Stimulated activated CD8-positive, alpha-beta memory T cell treated with anti-CD3 and anti-CD28 coated beads, Interleukin-15, amount 100 ng/mL, for 24 hours (primary cell): ENCODE measurements at places on chromosomes 7 and 10.

DNA sequence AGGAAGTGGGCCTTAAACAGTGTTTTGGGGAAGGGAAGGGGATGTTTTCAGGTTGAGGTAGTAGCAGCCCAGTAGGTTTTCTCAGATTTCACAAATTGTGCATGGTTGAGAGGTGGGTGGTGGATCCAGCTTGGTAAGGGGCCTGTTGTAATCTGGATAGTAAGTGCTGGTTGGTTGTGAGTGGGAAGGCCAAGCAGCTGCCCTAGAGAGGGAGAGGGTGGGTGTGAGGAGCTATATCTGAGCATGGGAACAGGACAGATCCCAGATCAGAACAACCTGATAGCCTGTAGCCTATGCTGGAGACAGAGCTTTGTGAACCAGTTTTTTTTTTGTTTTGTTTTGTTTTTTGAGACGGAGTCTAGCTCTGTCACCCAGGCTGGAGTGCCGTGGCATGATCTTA lies 53.9 kb upstream of the ZMIZ2 start:
- DNase-seq = no peak

DNA sequence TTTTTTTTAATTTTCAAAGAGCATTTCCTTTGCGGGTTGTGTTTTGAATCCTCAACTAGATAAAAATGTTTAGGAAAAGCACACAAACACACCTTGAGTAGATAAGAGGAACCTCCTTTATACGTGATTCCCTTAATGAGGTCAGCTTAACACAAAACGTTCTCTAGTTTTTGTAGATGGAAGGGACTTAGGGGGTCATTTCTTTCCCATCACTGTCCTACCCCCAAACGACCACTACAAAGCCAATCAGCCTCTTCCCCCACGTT lies 1.2 kb downstream of the SUV39H2 start:
- DNase-seq = no peak

DNA sequence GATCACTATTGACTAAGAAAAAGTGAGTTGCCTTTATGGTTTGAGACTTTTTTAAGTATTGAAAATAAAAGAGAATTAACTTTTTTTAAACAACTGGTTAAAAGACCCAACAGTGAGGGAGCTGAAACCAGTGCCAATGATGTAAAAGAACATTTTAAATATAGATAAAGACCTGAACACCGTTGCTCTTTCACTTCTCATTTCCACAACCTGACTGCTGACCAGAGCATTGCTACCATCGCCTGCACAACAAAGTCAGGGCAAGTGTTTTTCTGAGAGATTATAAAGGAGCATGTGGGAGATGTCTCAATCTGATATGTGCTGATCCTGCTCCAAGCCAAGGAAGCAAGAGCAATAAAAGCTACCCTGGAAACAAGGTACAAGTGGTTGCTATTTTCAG lies 34.7 kb downstream of the IMMP2L start:
- DNase-seq = no peak

DNA sequence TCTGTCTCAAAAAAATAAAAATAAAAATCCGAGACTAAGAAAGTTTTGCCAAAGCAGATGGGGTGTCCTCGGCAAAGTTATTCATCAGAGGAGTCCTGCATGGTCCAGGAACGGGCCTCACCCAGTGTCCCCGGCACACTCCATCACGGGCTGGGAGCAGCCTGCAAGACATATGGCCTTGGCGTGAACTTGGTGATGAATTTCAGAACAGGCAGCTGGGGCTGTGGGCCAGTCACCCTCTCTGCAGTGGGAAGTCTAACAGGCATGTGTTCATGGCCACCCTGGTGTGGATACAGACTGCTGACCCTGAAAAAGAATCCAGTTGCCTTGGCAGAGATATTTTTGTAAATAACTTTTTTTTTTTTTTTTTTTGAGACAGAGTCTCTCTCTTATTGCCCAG lies 34.7 kb downstream of the NPTX2 start:
- no peak for DNase-seq

DNA sequence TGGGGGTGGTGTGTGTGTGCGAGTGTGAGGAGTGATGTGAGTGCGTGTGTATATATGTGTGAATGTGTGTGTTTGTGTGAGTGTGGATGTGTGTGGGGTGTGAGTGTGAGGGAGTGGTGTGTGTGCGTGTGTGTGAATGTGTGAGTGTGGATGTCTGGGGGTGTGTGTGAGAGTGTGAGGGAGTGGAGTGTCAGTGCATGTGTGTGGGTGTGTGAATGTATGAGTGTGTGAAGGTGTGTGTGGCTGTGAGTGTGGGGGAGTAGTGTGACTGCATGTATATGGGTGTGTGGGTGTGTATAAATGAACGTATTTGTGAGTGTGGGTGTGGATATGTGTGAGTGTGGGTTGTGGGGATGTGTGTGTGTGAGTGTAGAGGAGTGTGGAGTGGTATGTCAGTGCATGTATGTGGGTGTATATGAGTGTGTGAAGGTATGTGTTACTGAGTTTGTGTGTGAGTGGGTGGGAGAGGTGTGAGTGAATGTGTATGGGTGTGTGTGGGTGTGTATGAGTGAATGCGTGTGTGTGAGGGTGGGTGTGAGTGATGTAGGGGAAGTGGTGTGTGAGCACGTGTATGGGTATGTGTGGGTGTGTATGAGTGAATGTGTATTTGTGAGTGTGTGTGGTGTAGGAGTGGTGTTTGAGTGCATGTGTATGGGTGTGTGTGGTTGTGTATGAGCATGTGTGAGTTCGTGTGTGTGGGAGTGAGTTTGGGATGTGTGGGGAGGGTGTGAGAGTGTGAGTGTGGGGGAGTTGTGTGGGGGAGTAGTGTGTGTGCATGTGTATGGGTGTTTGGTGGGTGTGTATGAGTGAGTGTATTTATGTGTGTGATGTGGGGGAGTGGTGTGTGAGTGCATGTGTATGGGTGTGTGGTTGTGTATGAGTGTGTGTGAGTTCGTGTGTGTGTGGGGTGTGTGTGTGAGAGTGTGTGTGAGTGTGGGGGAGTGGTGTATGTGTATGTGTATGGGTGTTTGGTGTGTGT lies 28.5 kb upstream of the NUB1 start:
- DNase-seq = no peak

DNA sequence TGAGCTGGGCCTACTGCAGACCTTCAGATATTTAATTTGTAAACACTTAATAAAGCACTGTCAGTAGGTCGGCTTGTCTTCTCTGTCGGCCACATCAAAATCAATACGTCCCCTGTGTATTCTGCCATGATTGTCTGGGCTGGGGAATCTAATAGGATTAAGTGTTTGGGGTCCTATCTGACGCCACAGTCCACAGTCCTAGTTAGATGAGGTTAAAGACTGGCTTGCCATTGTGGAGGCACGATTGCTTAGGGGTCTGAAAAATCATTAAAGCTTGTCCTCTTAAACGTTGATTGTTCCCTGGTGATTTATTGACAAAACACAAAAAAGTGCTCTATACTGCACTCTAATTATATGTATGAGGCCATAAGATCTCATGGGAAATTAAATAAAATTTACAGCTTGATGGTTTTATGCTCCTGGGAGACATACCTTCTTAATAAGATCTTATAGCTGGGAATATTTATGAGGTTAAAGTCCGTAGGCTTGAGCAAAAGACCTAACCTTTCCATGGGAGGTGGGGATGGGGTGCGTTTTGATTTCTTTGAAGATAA lies 650.3 kb upstream of the GALNT17 start:
- no peak for DNase-seq

DNA sequence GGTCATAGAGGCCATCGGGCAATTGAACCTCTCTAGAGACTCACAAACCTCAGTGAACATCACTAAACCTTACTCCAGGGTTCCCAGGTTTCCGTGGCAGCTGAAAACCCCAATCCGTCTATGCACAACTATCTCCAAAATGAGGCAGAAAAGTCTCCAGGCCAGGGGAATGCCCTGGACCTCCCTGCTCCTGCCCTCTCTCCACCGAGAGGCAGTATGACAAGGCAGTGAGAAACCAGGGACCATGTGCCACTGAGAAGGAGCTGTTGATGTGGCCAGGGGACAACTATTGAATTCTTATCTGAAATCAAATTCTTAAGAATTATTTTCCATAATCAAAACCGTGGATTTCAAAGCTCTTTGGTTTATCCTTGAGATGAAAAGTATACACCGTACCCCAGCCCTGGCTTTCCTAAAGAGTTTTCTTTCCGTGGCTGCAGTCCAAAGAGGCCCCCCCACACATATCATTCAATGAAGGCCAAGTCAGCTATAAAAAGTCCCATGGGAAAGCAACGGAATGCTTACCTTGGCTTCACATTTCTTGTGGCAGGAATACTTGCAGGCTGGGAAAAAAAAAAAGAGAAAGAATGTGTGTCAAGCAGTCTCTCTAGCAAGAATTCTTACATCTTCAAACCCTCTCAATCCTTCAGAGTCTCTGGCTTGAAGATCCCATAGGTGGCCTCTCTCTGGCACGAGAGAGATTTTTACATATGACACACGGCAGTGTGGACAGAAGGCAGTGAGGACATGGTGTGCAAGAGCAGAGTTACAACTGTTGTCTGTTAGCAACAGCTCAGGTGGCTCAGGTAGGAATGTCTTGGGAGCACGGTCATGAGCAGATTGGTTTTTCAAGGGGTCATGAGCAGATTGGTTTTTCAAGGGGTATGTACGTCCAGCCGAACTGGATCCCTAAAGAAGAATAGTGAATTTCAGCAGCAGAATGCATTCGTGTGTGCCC lies 75.2 kb downstream of the TNS3 start:
- DNase-seq = no peak

- no peak for DNase-seq
Observed at GRCh38 chr10:1116696-1117280, 60.6 kb downstream of the WDR37 start.

- DNase-seq = no peak
Observed at GRCh38 chr7:132769280-132769679, 193.0 kb upstream of the PLXNA4 start.

- DNase-seq = no peak
Observed at GRCh38 chr10:88165849-88166271, 302.4 kb downstream of the PTEN start.

DNA sequence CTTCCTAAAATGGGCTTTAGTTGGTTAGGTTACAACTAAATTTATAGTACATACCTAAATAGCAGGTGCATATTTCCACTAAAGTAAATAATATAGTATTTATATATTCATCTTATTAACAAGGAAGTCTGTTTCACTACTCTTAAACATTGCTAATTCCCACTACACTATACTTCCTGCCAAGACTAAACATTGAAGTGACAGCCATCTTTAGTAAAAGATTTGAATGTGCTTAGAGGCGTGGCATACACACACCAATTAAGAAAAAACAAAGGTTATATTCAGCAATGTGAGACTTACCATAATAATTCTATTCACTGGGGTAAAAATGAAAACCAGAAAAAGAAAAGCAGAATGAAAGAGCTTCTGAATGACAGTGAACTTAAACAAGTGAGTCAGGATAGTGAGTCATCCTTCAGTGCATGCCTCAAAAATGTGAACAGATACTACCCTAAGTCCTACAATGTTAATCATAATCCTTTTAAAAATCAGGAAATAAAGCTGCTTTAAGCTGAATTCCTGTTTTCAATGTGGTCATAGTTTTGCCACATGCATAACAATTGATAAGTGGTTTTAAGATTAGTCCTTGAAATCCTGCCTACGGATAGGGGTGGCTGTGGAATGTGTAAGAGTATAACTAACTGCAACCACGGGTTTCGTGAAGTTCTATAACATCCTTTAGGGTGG lies 59.4 kb downstream of the USP6NL start:
- DNase-seq = no peak

GRCh38 chr7:41466760-41467384 lies 236.0 kb downstream of the INHBA start:
- no peak for DNase-seq

GRCh38 chr10:73814276-73814895 lies 3.0 kb upstream of the NDST2 start:
- DNase-seq = no peak

DNA sequence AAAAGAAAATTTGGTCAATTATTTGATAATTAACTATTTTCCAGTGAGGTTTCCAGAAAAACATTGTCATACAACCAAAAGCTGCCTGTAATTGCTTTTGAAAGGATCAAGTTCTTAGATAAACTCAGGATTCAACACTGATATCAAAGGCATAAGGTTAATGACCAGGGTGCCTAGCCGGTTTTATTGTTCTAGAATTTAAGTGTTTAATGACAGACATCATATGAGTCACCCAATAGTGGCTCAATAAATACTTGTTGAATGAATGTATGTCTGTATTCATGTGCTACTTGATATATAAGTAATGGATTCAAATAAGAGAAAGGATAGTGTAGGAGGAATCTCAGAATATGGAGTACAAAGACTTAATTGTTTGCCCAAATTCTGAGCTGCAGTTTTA lies 196.1 kb upstream of the LRGUK start:
- DNase-seq = no peak

GRCh38 chr10:95573964-95574604 lies 12.9 kb upstream of the SORBS1 start:
- DNase-seq = no peak

DNA sequence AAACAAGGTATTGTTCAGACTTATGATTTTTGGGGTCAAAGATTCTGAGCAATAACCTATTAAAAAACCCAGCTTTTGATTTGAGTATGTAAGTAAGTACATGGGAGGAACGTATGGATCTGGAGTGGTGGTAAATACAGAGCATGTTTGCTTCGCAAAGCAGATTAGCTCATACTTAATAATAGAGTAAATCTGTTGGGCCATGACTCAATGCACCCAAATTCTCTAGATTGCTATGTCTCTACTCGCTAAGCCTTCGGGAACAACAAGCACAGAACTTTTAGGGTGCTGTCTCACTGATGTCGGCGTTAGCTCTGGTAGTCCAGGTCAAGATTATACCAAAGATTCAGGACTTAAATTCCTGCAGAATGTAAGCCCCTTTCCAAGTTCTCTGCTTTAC lies 807 bp upstream of the MINPP1 start:
- no peak for DNase-seq

DNA sequence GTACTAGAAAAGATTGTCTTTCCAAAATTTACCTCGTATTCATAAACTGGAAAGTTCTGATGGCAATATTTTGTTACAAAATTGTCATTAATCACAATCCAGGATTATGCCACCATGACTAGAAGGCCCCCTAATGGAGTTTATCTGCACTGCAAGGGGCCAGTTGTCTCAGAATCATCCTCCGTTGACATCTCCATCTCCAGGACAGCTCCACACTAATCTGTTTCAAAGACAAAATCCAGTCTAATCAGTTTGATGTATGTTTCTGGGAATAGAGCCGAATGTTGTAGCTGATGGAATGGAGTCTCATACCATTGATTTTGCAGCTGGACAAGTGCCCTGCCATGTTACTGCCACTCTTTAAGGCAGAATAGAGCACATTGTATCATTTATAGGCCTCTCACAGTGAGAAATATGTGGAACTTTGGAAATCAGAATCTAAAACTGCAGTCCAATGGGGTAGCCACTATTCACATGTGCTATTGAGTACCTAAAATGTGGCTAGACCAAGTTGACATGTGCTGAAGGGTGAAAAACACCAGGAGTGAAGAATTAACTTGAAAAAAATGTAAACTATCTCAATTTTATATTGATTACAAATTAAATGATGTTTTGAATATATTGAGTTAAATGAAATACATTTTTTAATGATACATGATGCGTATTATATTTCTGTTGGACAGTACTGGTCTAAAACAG lies 38.3 kb upstream of the TOMM7 start:
- no peak for DNase-seq

DNA sequence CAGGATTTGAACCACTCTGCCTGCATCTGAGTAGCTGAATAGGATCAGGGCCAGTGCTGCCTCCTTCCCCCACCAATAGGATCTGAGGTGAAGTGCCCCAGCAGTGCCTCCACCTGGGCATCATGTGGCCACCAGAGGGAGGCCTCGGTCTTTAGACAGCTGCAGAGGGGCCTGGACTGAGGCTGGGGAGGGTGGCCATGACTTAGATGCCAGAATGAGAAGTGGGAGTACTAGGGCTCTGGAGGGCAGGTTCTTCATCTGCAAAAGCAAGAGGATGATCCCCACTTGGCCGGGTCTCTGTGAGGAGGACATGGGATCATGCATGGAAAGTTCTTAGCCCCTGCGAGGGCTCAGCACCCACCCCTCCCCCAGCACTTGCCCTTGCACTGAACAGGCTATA lies 56.9 kb downstream of the NEUROG3 start:
- no peak for DNase-seq
